Subcutaneous preadipocyte (primary cell): ENCODE measurements at places on chromosomes 1 and 21. TPM values are rescaled to one million over a fixed set of nuclear protein-coding genes. Genes with fewer than 3 reads are reported as not detected.

The TYW3 gene
- 18.7 and 22.9 TPM in 2 replicates for total RNA-seq

The FLG2 gene
- total RNA-seq: not detected in 2 replicates

The SIPA1L2 gene
- total RNA-seq: 0.73 and 1.2 TPM in 2 replicates

The TGFB2 gene
- total RNA-seq: 0.73 and 0.78 TPM in 2 replicates

The ATP6V1G3 gene
- total RNA-seq: not detected in 2 replicates
